HuH-7 (cell line): ENCODE measurements at places on chromosomes 1 and 21.

DNA sequence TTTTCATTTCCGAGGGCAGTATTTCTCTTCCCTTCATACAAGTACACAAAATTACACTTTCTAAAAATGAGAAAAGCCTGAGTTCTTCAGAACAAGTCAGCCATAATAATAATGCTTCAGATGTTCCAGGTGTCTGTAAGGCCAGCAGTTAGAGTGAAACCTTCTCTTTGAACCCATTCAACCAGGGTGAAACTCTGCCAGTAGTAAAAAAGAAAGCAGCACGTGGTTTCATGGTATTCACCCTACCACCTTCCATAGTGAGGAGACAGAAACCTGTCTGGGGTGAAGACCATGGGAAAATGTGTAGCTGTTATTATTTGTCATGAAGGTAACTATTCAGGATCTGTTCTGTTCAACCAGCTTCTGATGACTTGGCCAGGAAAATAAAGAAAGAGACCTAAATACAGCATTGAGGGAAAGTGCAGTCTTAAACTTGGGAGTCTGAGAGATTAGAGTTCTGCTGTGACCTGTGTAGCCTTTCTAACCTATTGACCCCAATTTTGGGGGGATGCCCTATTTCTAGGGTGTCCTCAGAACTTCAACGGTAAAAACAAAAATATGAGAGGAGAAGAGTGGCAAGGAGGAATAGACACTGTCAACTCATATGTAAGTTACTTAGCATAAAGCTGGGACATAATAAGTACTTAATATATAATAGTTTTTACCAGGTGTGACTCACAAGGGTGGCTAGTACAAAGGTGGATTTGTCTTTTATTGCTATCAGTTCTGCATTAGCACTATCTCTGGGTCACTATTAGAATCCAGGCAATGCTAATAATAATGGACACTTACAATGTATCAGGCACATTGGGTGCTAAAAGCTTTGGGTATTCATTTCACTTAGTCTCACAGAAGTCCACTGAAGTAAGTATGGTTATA is 70.0 kb upstream of the TNFSF4 start:
- no peak for DNase-seq

GRCh38 chr21:19244502-19245187 is 841.1 kb upstream of the TMPRSS15 start:
- DNase-seq: no peak

DNA sequence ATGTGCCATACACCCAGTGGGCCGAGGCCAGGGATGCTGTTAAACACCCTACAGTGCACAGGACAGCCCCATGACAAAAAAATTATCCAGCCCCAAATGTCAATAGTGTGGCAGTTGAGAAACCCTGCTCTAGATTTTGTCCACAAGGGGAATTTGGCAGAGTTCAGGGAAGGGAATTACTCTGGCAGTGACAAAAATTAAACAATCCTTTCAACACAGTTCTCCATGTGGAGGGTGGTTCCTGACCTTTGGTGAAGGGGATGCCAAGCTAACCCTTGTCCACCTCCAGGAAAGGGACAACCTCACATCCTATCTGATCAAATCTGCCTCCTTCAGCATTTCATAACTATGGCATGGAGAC is 28.4 kb upstream of the CD84 start:
- DNase-seq: no peak

DNA sequence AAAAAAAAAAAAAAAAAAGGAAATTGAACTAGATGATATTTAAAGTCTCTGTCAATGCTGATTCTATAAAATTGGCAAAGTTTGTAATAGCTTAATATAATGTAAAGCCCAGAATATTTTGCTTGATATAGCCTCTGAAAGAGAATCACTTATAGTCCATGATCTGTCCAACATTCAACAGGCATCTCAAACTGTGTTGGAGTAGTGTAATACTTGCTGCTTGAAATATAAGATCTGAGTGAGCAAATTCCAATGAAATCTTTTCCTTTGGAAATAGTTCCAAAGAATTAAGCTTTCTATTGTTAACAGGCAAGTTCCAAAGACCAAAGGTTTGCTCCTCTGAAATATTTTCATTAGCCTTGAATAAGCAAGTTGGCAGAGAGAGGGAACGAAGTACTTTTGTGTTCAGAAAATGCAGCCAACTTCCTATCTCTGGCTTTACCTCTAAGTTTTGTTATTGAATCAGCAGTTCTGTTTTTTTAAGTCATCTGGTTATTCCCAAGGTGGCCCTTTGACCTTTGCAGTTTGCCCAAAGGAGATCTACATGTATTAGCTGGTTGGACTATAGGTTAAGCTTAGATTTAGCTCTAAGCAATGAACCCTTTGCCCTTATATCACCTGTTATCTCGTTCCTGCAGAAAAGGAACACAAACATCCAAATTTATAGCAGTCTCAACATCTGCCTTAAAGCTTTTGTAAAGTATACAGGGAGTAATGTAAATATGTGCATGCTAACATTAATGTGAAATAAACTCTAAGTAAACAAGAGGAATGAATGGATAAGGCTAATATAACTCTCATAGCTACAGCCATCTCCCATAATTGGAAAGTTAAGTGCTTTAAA is 24.4 kb upstream of the CEP350 start:
- DNase-seq: peak; percentile 12

- no peak for DNase-seq
Observed at GRCh38 chr1:70168283-70168682, 37.1 kb downstream of the LRRC40 start.

- no peak for DNase-seq
Observed at GRCh38 chr1:44442791-44443190, 37.7 kb downstream of the RNF220 start.

GRCh38 chr1:21022279-21023040 is 154.2 kb downstream of the EIF4G3 start:
- DNase-seq: peak; percentile 69

GRCh38 chr1:10834770-10835412 is 38.4 kb upstream of the CASZ1 start:
- no peak for DNase-seq

DNA sequence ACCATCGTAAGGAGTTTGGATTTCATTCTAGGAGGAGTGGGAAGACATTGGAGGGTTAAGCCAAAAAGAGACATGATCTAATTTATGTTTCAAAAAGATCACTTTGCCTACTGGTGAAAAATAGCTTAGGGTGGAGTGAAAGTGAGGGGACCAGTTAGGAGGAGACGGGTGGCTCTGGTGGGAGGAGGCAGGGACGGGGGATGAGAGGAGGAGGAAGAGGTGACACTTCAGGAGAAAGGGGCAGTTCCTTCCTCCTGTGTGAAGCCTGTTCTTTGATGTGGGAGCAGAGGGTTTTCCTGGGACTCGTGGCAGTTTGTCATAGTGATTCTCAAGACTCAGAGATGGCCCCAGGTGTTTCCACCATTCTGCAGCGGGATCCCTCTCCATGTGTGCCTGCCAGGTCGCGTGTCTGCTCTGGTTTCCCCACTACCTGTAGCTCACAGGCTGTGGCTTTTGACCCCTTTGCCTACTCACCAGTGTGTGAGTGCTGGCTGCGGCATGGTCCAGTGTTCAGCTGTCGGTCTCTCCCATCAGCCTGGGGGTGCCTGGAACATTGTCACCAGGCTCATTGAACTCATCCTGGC is 102.4 kb downstream of the CNIH3 start:
- no peak for DNase-seq

GRCh38 chr1:115251856-115252255 is 86.2 kb downstream of the NGF start:
- DNase-seq: no peak

DNA sequence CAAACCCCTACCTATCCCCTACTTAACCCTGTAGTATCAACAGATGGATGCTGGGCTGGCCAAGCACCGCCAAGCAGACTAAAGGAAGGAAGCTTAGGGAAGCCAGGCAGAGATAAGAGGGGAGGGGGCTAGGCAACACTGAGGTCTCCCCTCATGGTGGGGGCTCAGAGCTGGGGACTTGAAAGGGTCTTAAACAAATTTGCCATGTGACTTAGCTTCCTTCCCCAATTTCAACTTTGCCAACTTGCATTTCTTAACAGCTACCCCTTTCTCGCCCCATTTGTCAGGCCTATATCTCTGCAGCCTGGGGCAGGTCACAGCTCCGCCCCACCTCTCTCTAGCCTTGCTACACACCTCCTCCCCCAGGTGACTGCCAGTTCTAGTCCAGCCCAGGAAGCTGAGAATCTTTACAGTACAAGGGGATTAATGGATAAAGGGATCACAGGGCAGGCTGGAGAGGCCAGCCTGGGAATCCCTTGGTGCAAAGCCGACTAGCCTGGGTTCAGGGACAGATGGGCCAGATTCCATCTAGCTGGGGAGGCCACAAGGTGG is 3.4 kb downstream of the KIF21B start:
- DNase-seq: no peak

DNA sequence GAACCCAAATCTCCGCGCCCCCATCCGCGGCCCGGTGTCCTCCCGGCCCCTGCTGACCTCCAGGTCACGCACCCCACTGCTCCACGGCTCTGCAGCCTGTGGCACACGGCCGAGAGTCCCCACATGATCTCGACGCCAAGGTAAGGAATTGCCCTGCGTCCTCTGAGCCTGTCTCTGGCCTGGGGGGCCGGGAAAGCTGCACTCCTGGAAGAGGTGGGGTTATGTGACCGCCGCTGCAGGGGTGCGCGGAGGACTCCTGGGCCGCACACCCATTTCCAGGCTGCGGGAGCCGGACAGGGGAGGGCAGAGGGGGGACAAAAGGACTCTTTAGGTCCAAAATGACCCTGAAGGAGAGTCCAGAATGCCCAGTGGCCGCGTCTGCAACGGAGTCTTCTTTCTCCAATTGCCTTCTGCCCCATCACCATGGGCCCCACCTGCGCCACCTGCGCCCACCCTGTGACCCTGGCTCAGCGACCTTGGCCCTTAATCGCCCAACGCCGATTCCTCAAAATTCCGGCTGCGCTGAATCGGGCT is 997 bp upstream of the SIM2 start:
- no peak for DNase-seq

DNA sequence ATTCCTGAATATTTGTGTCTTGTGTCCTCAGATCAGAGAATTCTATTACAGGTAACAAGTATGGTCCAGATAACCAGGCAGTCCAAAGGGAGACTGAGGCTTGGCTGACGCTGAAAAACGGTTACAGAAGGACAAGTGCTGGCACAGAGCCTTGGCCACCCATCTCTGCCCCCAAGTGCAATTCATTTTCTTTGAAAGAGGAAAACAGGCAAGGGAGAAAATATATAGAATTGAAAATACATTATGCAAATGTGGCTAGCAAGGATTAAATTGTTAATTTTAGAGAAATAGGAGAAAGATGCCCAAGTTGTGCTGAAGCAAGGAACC is 1.2 kb downstream of the SORT1 start:
- DNase-seq: no peak

DNA sequence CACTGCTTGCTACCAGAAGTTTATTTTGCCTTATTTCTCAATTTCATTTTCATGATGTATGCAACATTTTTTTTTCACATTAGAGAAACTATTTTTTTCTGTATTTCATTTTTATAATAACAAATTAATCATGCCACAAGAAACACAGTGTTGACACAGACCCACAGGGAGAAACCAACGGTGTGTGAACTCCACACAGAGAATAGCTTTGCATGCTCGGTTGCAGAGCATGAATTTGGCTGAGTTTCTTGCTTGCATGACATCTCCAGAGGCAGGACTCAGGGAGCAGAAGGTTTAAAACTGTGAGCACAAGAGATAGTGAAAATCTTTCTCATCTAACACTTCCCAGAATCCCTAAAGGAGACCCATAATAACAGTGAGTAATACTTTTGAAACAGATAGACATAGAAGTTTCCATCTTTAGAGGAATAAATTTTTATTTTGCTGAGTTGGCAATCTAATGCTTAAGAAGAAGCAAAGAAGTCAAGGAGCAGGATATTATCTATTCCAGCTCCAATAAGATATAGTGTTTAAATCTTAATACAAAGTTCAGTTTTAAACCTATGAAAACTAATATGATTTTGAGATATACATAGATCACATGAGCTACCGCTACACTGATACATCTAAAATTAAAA is 890.9 kb downstream of the MRPL39 start:
- no peak for DNase-seq
